Muscle of arm (tissue), 14 donors: ENCODE measurements at places on chromosomes 2 and 18. TPM values are rescaled to one million over a fixed set of nuclear protein-coding genes. Genes with fewer than 3 reads are reported as not detected.

- DNase-seq, result peak; percentile 28
Measured at GRCh38 chr2:7377916-7378569, 460.8 kb downstream of the RNF144A start.

DNA sequence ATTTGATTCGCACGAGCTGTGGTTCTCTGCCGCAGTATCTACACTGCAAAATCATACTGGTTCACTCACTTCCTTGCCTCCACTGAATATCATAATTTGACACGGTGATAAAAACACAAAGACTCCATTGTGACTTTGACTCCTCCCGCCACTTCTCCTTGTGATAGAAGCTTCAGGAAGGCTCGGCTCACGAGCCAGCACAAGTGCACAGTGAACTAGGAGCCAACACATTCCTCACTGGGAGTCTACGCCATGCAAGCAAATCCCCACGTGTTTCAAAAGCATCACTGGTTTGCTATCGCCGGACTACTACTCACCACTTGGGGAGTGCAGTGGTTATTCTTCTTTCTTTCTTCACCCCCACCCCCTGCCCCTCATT, 293.3 kb upstream of the PARD3B start:
- no peak for DNase-seq

GRCh38 chr2:98350411-98350810, 4.2 kb downstream of the CNGA3 start:
- no peak for DNase-seq

Gene GYPC
- polyA plus RNA-seq, result 90.2 TPM

Gene POTEJ
- not detected for polyA plus RNA-seq

- no peak for DNase-seq
Measured at GRCh38 chr2:192499476-192499875, 304.7 kb upstream of the TMEFF2 start.

DNA sequence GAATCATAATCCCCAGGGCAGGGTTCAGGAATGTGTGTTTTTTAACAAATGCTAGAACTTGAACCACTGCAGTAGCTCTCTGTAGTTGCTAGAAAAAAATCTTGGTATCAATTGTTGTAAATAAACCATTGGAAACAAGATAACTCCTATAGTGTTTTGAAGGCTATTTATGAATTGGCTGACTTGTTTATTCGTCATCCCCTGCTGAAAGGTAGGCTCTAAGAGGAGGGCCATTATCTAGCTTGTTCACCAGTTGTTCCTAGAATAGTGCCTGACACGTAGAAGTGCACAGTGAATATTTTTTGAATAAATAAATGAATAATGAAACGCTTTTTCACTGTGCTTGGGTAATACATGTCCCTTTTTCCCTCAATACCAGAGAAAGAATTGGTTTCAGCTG, 211.4 kb downstream of the BABAM2 start:
- no peak for DNase-seq

DNA sequence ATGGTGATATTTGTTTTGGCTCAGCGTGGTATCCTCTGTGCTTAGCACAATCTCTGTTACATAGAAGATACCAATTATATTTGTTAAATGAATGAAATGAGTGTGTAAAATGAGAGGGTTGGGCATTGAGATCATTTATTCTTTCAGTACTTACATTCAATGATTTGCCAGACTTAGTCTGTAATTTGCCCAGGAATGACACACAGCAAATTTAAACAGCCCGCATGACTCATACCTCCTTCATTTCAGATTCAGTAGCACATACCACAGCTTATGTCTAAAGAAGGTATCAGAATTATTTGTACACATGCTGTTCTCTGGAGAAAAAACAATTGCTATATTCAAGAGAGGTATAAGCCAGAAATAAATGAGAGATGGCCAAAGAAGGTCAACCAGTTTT, 37.0 kb downstream of the KLHL14 start:
- DNase-seq, result no peak

Gene CSRNP3
- not detected for polyA plus RNA-seq

Gene BIRC6
- polyA plus RNA-seq, result 62.0 TPM

GRCh38 chr2:127636248-127637235, 9.4 kb upstream of the GPR17 start:
- DNase-seq, result no peak

DNA sequence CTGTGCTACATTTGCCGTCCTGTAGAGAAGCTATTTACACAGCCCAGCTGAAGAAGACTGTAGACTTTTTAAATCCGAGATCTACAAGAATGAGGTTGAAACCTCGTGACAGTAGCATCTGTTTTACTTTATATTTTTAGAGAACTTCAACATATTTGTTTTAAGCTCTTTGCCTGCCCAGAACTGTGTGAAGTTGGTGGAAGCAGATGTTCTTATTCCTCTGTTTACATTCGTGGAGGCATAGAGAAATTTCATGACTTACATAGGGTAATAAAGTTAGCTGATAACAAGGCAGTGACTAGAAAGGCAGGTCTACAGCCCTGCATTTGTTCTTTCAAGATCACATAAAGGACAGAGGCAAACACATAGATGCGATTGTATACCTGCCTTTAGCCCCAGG, 47.0 kb upstream of the MAP3K20 start:
- no peak for DNase-seq

DNA sequence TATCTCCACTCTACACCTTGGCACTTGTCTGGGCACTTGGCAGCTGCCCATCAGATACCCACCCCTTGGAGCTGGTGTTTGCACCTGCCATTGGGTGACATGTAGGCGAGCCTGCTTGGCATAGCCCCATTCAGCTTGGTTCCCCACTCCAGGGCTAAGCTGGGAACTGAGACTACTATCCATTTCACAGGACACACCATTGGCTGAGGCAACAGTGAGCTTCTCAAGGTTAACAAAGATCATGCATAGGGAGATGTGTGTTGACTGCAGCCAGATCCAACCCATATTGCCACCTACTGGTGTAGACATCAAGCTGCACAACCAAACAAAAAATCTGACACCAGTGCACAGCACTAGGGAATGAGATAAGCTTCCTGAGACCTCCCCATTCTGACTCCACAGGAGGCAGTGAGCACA, 1389.8 kb upstream of the TMEFF2 start:
- no peak for DNase-seq

DNA sequence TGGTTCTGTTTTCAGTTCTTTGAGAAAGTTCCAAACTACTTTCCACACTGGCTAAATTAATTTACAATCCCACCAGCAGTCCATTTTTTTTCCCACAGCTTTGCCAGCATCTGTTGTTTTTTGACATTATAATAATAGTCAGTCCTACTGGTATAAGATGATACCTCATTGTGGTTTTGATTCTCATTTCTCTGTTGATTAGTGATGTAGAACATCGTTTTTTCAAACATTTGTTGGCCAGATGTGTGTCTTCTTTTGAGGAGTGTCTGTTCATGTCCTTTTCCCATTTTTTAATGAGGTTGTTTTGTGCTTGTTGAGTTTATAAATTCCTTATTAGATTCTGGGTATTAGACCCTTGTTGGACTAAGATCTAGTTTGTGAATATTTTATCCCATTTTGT, 376.8 kb upstream of the NT5C1B start:
- DNase-seq, result no peak

DNA sequence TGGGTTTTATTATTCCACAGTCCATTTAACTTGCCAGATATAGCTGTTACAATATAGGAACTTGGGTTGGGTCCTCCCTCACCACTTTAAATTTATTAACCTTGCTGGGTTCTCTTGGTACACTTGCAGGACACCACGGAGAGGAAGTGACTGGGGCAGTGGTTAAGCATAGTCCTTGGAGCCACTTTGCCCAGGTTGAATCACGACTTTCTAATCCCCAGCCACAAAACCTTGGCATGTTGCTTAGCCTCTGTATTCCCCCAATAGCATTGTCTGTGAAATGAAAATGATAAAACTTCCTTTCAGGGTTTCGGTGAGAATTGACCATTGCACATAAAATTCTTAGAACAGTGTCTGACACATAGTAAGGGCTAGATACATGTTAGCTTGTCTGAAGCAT, 221.2 kb downstream of the IRS1 start:
- DNase-seq, result no peak

- no peak for DNase-seq
Measured at GRCh38 chr2:58635801-58636375, 394.8 kb upstream of the FANCL start.
